ENCODE measurements at places on chromosomes 13 and 19.

DNA sequence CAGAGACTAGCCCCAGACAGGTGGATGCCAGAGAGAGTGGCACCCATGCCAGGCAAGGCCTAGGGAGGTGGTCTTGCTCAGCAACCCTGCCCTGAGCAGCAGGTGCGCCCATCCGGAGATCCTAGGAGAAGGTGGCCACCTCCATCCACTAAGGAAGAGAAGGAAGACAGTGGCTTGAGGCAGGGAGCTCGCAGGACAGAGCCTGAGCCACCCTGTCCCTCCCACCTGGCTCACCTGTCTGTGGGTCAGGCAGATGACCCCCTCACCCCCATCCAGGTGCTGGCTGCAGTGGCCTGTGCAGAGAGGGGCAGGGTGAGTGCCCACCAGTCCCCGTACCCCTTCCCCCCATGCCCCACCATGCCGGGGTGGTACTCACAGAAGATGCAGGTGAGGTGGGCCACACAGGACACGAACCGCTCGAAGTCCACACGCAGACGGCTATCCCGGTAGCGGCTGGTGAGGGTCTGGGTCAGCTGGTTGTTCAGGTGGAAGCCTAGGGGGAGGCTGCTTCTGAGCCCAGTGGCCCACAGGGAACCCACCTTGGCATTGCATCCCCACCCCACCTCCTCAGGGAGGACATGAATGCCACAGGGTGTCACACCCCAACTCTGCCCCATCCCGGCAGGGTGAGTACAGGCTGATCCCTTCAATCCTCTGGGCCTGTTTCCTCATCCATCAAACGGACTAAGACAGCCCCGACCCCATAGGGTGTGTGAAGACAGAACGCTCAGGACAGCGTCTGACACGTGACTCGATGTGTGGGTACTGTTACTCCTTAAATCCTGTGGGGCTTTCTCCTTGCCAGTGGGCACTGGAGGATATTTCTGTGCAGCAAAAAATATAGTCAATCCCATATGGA is 13.3 kb downstream of the CAPN12 start:
- no peak for DNase-seq

GRCh38 chr19:2270157-2270422 is 11.9 kb downstream of the PEAK3 start:
- no peak for DNase-seq

DNA sequence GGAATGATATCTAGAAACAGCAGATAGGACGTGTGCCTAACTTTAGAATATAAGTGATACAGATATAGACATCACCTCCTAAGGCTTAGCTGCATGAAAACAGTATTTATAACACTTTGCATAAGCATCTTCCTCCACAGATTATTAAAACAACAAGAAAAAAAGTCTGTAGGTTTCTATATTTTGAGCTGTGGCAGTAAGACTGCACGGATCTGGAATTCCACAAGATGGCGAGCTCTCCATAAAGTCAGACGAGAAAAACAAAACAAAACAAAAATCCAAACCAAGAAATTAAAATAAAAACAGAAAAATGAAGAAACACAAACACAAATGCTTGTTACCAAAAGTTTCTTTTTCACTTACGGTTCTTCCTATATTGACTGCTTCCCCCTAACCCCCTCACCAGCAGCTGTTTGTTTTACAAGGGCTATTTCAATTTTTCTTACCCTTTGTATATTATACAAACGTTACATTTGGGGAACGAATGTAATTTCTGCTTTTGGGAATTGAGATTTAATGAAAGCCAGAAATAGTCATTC is 285.8 kb downstream of the MYO16 start:
- DNase-seq: no peak

DNA sequence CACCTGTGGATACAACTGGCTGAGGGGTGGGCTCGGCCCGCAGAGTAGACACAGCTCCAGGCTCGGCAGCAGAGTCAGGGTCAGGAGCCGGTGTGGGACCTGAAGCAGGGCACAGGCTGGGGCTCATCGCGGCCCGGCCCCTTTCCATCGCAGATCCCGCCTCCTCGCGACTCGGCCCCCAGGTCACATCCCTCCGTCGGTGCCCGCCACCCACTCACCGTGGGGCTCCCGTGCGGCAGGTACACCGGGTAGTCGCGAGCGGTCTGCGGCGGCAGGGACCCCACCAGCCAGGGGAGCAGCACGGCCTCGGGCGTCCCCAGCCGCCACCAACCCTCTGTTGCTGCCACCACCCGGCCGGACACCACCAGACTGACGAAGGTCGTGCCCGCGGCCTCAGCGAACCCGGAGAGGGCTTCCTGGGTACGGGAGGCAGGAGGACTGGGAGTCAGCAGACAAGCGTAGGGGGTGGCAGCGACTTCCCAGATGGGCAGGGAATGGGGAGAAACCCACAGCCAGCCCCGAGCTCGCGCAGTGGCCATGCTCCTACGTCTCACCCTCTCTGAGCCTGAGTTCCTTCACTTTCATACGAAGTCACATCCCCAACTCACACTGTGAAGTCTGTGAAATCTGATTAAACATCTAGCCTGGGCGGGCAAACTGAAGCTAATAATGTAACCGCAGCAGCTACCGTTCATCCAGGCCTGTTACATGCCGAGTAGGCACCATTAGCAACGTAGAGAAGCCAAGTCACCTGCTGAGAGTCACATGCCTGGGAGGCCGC is 3.7 kb downstream of the FUZ start:
- peak; percentile 80 for DNase-seq

GRCh38 chr13:41697578-41697977 is 240.2 kb downstream of the RGCC start:
- no peak for DNase-seq

DNA sequence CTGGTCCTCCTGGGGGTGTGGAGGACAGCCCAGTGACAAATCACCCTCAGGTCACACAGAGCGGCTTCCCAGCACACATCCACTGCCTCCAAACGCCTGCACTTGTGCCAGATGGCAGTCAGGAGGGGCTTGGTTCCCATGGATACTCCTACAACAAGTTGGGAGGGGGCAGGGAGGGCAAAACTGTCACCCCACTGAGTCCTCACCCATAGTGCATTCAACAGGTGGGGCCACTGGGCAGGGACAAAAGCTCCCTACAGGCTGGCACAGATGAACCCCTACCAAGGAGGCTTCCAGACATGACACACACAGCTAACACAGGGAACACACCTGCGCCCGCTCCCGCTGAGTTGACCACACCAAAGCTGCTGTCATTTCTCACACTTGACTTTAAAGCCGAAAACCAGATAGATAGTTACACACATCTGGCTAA is 120.5 kb downstream of the STK24 start:
- DNase-seq: no peak

DNA sequence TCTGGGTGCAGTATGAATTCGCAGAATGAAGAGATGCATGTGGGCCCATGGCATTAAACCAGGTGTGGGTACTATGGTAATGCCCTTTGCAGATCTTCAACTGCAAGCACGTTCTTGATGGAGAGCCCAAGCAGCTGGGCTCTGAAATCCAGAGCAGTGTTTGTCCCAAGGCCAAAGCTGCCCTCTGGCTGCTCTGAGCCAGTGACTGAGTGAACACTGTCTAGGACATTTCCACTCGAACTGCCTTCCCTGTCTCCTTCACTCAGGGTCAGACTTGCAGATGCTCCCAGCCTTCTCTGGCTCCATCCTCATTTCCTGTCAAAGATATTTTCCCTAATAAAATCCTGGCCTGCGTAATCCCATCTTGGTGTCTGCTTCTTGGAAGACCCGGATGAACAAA is 80.2 kb upstream of the GJB6 start:
- no peak for DNase-seq

GRCh38 chr19:49017666-49018351 is 918 bp upstream of the LHB start:
- DNase-seq: peak; percentile 92

DNA sequence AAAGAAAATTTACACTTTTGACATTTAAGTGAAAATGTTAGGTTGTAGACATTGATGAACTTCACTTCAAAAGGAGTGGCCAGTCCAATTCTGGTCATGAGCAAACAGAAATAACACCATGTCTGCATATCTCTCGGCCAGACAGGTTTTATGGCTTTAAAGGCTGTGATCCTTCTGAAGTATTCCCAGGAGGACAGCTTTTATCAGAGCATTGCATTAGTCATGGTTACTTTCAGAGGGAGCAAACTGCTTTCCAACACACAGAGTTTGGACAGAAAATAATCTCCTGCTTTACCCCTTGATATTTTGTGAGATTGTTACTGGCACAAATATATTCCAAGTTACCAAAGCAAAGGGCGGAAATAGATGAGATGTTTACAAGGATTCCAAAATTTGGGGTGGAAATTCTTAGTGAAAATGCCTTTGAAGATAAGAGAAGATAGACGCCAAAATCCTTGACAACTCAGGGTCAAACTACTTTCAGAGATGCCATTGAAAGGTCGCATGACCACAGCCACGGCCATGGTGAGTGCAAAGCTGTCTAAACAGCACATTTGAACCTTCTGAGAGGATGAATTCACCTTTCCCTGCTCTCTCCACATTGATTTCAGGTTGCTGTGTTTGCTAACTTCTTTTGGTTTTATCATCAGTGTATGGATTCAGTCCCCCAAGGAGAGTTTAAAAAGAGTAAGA is 584.5 kb upstream of the SGCG start:
- DNase-seq: no peak

- DNase-seq: no peak
These were observed 41.7 kb upstream of the TFDP1 start for GRCh38 chr13:113542751-113543424.

DNA sequence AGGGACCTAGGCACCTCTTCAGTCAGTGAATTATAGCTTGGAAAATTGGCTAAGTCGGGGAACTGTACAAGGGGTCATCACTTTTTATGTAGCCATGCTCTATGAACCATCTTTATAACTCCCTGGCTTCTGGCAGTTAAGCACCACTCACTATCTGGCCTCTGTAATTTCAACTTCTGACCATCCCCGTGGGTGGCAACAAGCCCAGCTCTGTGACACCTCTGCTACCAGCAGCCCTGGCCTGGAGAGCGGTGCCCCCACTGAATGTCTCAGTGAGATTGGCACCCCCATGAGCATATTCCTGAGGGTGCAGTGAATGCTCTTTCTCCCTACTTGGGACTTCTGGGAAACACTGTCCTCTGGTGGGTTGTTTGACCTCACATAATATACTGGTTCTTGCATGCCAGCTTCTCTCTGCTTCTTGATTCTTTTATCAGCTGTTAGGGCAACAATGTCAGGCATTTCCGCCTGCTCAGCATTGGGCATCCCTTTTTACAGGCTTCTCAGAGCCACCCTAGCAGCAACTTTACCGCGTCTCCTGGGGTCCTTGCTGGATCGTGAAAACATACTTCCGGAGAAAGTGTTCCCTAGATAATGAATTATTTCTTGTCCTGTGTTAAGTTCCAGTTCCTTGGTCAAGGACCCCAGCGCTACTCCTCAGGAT is 10.4 kb downstream of the KL start:
- no peak for DNase-seq

All from HuH-7.5 (cell line).